Karpas-422 (cell line): ENCODE measurements at places on chromosomes 13 and 19. TPM values are rescaled to one million over a fixed set of nuclear protein-coding genes. Genes with fewer than 3 reads are reported as not detected.
A peak's percentile ranks its signal among the peaks of the same experiment; 100 is the strongest.

DNA sequence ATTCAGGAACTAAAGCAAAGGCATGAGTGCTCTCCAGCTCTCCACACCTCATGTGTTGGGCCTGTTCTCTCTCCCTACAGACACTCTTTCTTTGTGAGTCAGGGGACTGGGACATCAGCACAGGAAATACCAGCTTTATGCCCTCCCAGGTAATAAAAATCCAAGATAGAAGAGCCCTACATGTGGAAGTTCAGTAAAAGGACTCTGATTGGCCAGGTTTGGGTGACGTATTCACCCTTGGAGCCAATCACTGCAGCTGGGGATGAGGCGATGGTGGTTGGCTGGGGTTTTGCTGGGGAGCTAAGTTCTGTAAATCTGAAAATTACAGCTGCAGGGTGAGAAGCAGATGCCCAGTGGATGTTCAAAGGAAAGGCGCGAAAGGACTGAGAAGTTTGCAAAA is 32.5 kb downstream of the CCDC70 start:
- peak; percentile 91 for DNase-seq
- H3K36me3 ChIP-seq: no peaks in the 10 kb centered on the region
- H3K4me1 ChIP-seq: peaks cover 12% of the 10 kb centered on the region; the same call in 1 of the 2 replicates
- H3K27ac ChIP-seq: no peak overlapping the region
- H3K4me3 ChIP-seq: no peak overlapping the region

FCAR gene
- not detected in 2 replicates for total RNA-seq

PDS5B gene
- 30.5 and 61.2 TPM in 2 replicates for total RNA-seq

VSTM2B gene
- not detected in 2 replicates for total RNA-seq

GRCh38 chr19:50978772-50979390 is 4.8 kb downstream of the KLK7 start:
- no peak for DNase-seq
- H3K4me3 ChIP-seq: no peak overlapping the region
- H3K36me3 ChIP-seq: no peaks in the 10 kb centered on the region
- no peaks in the 10 kb centered on the region for H3K27me3 ChIP-seq
- no peaks in the 10 kb centered on the region for H3K4me1 ChIP-seq

- H3K4me1 ChIP-seq: no peaks in the 10 kb centered on the region
- H3K4me3 ChIP-seq: no peak overlapping the region
- no peaks in the 10 kb centered on the region for H3K27me3 ChIP-seq
- DNase-seq: peak; percentile 35
These were observed 10.6 kb downstream of the KHSRP start for GRCh38 chr19:6413721-6414643.

GARIN5A gene
- 1.2 TPM in 1 of 2 replicates, not detected in the other for total RNA-seq

PCDH8 gene
- total RNA-seq: not detected in 2 replicates

GRCh38 chr13:40878321-40878720 is 88.9 kb downstream of the SLC25A15 start:
- H3K36me3 ChIP-seq: peaks cover 20% of the 10 kb centered on the region
- H3K4me1 ChIP-seq: no peaks in the 10 kb centered on the region
- H3K27ac ChIP-seq: no peak overlapping the region
- H3K27me3 ChIP-seq: no peaks in the 10 kb centered on the region

GRCh38 chr13:34358811-34359513 is 541.0 kb downstream of the RFC3 start:
- no peaks in the 10 kb centered on the region for H3K27me3 ChIP-seq
- peaks cover 14% of the 10 kb centered on the region for H3K4me1 ChIP-seq
- no peaks in the 10 kb centered on the region for H3K36me3 ChIP-seq
- H3K4me3 ChIP-seq: no peak overlapping the region
- H3K27ac ChIP-seq: no peak overlapping the region

- no peak for DNase-seq
- H3K4me1 ChIP-seq: no peaks in the 10 kb centered on the region
- H3K27me3 ChIP-seq: no peaks in the 10 kb centered on the region
- no peak overlapping the region for H3K27ac ChIP-seq
These were observed 56.1 kb downstream of the MLLT1 start for GRCh38 chr19:6223461-6224307.

GRCh38 chr13:101455863-101456262 is 3.4 kb downstream of the ITGBL1 start:
- no peak overlapping the region for H3K4me3 ChIP-seq
- no peaks in the 10 kb centered on the region; the same call in 1 of the 2 replicates for H3K4me1 ChIP-seq

DNA sequence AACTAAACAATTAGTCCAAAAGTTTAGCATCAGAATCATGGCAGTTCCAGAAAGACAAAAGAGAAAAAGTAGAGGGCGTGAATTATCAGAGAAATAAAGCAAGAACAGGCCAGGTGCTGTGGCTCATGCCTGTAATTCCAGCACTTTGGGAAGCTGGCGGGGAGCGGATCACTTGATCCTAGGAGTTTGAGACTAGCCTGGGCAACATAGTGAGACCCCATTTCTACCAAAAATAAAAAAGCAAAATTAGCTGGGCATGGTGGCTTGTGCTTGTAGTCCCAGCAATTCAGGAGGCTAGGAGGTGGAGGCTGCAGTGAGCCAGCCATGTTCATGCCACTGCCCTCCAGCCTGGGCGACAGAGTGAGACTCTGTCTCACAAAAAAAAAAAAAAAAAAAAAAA is 18.4 kb downstream of the ARL11 start:
- H3K27ac ChIP-seq: no peak overlapping the region
- peaks cover 24% of the 10 kb centered on the region for H3K4me1 ChIP-seq
- no peak for DNase-seq

CGB1 gene
- not detected in 2 replicates for total RNA-seq

N4BP2L1 gene
- total RNA-seq: 14.2 and 17.8 TPM in 2 replicates

- DNase-seq: no peak
- H3K27me3 ChIP-seq: no peaks in the 10 kb centered on the region
- no peak overlapping the region for H3K27ac ChIP-seq
- peaks cover 9% of the 10 kb centered on the region for H3K4me1 ChIP-seq
- no peaks in the 10 kb centered on the region for H3K36me3 ChIP-seq
- H3K4me3 ChIP-seq: no peak overlapping the region
These were observed 28.2 kb downstream of the ATP8B3 start for GRCh38 chr19:1783874-1784273.

CFAP97D2 gene
- not detected in 2 replicates for total RNA-seq

DNA sequence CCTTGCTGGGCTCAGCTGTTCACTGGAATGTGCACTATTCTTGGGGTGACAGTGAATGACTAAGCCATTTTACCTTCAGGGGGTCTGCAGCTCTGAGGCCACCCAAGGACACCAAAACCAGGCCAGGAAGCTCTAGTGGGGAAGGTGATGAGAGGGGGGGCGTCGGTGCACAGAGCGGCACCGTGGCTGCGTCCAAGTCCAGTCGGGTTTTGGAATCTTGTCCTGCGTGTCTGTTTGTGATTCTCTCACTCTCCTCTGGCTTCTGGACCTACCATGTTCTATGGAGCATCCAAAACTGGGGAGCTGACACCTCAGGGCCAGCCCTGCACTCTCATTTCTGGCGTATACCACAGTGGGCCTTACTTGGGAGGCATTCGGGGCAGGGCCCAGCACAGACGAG is 92.1 kb downstream of the RGCC start:
- H3K36me3 ChIP-seq: no peaks in the 10 kb centered on the region
- H3K4me1 ChIP-seq: no peaks in the 10 kb centered on the region
- H3K27ac ChIP-seq: no peak overlapping the region

DNA sequence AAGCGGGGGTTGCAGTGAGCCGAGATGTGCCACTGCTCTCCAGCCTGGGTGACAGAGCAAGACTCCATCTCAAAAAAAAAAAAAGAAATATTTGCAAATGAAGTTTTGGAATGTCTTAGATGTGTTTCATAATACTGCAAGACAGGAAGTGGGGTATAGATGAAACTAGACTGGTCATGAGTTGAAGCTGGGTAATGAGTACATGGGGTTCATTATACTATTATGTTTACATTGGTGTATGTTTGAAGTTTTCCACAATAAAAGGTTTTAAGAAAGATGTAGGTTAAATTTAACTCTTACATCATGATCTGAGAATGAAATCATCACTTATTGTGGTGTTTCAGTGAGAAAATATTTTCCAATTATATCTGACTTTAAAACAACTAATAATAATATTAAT is 19.0 kb downstream of the FNDC3A start:
- H3K27ac ChIP-seq: no peak overlapping the region
- no peaks in the 10 kb centered on the region for H3K4me1 ChIP-seq
- DNase-seq: peak; percentile 20
- no peaks in the 10 kb centered on the region for H3K36me3 ChIP-seq
- no peak overlapping the region for H3K4me3 ChIP-seq
- no peaks in the 10 kb centered on the region for H3K27me3 ChIP-seq

DNA sequence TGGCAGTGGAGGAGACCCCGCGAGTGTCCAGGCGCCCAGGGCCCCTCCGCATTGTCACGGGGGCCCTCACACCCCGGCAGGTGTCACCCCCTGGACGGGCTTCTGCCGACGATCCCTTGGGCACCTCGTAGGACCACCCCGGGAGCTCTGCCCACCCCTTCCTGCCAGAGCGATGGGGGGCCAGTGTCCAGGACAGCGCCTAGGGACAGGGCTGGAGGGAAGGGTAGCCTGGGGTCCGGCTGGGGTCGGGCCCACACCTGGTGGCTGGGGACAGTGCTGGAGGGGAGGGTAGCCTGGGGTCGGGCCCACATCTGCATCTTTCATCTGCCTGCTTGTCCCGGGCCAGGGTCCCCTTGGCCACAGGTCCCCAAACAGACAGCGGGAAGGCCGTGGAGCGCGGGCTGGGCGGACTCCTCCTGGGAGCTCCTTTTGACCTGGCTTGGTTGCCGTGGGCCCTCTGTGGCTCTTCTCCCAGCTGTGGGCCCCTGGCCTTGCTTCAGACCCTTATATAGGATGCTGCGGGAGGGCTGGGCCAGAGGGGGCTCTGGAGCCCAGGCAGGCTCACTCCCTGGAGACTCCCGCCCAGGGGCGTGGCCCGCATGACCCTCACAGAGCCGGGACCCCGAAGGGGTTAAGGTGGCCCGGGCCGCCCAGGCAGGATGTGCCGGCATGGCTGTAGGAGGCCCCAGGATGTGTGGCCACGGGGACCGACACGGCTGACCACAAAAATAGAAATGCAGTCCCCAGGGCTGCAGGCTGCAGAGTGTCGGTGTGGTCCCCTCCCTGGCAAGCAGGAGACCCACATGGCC is 74.1 kb upstream of the MCF2L start:
- H3K27me3 ChIP-seq: no peaks in the 10 kb centered on the region
- no peak for DNase-seq
- H3K27ac ChIP-seq: no peak overlapping the region
- H3K4me3 ChIP-seq: no peak overlapping the region
- no peaks in the 10 kb centered on the region for H3K4me1 ChIP-seq
